Glutamatergic neuron (in vitro differentiated cells): ENCODE measurements at places on chromosomes 2 and 18.

DNA sequence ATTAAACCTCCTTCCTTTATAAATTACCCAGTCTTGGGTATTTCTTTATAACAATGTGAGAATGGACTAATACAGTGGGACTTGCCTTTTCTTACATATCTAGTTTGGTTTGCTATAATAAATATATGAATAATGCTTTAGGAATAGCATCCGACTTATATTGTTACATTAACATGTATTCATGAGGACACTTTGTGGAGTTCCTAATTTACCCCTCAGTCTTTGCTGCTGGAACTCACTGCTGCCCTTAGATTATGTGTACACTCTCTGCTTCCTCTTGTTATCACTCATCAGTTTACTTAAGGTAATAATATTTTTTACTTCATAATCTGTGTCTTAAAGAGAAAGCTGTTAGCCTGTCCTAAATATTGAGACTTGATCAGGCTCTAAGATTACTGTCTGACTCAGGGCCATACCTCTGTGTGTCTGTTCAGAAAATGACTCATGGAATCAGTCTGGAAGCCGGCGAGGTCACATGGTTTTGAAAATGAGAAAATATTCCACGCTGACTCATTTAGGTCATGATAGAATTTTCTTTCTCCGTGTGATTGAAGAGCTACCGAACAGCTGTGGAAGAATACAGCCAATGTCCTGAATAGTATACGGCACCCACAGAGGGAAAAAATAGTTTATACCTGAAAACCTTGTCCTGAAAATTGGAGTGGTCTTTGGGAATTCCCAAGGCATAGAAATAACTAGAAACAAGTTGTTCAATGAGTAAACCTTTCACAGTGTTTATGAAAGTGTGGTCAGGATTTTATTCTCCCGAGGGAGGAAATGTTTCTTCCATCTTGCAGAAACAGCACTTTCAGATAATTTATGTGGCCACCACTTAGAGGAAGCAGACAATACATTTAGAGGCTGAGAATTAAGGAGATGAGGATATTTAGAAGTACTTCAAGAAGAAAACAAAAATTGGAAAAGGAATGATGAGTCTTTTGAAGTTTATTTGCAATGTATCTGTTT, 156.4 kb downstream of the DSEL start:
- no peak for DNase-seq

- no peak for DNase-seq
These were observed 614 bp upstream of the COQ10B start for GRCh38 chr2:197452754-197453122.

DNA sequence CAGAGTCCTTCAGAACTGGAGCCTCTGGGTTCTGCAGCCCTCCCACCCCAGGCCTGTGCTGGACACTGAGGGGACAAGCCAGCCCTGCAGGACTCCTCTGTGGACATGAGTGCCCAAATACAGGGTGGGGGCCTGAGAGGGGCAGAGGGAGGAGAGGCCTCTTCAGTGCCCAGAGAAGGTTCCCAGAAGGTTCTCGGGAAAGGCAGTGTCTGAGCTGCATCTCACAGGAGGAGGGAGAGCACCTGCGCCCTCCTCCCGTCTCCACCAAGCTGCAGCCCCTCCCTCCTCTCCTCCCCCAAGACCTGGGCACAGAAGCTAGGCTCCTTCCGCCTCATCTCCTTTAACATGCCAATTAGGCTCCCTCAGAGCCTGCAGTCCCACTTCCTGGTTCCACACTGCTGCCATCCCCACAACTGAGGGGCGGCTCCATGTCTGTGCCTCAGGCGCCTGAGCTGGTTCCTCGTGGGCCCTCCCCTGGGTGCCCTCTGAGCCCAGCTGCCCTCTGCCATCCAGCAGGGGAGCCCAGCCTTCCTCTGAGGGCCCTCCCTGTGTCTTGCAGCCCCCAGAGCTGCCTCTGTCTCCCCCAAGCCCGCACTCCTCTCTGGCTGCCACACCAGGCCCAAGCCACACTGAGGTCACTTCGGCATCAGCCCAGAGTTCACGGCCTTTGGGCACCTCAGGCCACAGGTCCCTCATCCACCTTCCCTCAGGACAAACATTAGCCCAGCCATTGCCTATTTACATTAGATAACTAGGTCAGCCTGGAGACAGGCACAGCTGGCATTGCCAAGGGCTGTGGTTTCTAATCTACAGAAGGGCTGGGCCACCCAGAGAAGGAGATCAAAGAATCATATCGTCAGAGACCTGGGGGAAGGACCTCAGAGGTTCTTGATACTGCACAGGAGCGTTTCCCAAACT, 28.9 kb downstream of the KCNK3 start:
- no peak for DNase-seq

DNA sequence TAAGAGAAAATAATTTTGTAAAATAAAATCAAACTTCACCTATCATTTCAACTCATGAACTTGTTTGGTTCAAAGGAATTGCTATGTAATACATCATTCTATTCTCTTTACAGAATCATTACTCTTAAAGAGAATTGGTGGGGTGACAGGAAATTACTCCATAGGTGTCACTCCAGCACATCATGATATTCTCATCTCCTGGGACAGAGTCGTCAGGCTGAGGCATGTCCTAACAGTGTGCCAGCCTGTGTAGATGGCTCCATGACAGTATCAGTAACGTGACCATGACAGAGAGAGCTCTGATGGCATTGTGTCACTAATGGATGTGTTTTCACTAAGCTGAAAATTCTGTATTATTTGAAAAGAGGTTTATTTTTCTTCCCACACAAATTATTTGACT, 13.9 kb downstream of the SPATS2L start:
- no peak for DNase-seq
